Fibroblast of lung (primary cell): ENCODE measurements at places on chromosomes 2 and 18. TPM values are rescaled to one million over a fixed set of nuclear protein-coding genes. Genes with fewer than 3 reads are reported as not detected.

DCDC2C gene
- not detected in 2 replicates for total RNA-seq

REEP1 gene
- not detected in 2 replicates for total RNA-seq

COBLL1 gene
- total RNA-seq, result 5.1 and 10.1 TPM in 2 replicates

TLX2 gene
- under 0.01 TPM in 1 of 2 replicates, not detected in the other for total RNA-seq

- DNase-seq, result peak; percentile 88
These were observed 15.9 kb downstream of the KIDINS220 start for GRCh38 chr2:8821276-8822217.

DNA sequence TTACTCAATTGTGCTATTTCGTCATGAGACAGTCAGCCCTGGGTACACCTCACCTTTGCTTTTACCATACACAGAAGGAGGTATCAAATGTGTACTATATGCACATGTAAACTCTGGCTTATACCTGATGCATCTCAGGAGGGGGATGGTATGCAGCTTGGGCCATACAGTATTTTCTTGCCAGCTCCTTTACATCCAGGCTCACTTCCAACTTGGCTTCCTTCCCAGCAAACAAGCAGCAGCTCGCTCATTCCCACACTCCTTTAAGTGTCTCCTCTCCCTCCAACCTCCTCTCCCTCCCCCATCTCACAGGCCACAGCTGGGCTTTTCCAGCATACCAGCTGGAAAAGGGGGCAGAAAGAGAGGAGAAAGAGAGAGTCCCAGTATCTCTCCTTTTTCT lies 9.6 kb downstream of the MARCHF4 start:
- peak; percentile 90 for DNase-seq

GRCh38 chr2:116467243-116467642 lies 1347.2 kb upstream of the DDX18 start:
- DNase-seq, result no peak

DNA sequence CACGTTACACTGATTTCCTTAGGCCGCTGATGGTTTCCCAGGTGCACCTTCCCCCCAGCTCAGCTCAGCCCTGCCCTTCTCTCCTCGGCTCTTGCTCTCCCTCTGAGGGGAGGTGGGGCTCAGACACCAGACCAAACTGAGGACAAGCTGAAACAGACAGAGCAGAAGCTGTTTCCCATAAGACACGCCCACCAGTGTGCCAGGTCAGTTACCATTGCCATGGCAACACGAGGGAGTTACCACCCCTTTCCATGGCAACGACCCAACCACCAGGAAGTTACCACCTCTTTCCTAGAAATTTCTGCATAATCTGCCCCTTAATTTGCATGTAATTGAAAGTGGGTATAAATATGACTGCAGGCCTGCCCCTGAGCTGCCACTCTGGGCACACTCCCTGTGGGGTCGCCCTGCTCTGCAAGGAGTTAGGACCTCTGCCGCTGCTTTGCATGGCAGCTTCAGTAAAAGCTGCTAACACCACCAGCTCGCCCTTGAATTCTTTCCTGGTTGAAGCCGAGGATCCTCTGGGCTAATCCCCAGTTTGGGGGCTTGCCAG lies 120.9 kb upstream of the SMIM21 start:
- DNase-seq, result peak; percentile 16

DNA sequence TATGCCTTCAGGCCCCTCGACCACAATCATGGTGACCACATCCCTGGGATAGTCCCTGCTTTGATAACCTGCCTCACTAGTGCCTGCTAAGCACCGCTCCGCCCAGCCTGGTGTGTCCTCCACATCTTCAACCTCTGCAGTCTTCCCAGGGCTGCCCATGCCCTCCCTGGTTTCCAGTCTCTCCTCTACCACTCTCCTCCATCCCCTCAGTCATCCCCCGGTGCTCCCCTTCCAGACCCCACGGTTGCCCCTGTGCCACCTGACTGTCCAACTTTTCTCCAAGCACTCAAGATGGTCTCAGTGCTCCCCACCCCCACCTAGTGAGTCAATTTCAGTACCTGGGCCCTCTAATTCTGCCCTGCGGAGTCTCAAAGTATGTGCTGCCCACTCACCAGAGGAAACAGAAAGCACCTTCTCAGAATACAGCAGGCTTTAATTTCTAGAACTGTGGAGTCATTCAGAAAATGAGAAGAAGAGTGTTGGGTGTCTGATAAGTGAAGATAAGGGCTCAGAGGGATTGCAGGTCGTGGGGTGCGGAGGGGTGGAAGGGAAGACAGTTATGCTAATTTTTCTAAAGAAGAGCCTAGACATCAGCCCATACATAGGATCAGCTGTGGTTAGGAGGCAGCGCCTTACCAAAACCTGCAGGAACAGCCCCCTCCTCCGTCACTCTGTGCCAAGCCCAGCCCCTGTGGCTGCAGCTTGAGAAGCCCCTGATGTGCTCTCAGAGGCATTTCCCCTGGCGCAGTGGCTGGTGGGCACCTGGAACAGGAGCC lies 53.6 kb upstream of the CAB39 start:
- DNase-seq, result no peak

GRCh38 chr18:7366597-7366996 lies 135.7 kb downstream of the LRRC30 start:
- DNase-seq, result no peak

DNA sequence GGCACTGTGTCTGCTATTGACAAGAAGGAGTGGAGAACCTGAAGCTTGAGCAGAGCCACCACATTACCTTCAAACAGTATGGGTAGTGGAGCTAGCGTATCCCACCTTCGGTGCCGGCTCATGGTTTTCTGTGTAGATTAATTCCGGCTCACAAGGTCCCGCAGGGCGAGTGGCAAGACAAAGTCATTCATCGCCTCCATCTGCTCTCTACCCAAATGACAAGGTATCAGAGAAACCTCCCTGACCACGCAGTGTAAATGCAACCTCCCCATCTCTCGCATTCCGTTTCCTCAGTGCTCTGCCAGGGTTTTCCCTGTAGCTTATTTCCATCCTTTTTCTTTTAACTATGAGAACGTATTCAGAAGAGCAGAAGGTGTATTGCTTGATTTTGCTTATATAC lies 79.8 kb downstream of the MAP4K4 start:
- DNase-seq, result no peak

DNA sequence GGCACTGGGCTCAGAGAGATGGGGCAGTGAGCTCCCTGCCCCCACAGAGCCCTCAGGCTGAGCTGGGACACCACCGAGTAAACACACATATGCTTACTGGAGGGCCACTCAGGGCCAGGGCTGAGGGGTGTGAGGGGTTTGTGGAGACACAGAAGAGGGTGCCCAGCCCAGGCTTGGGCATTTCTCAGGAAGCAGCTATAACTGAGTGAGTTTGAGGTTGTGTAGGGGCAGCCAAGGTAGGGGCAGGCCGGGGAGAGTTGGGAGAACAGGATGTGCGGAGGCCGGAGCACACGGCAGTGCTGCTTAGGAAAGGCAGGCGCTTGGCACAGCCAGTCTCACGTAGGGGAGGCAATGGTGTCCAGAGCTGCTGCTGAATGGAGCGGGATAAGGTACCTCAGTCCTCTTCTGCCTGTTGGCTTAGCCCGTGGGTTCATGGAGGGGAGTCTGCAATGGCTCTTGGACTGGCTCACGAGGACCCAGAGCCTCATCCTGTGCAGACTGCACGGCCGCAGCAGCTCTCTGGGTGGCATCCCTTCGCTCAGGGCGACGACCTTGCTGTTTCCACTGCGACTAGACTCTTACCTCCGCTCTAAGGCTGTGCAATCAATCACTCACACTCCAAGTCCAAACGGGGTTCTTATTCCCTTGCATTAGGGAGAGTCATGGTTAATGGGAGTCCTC lies 466.1 kb upstream of the HS6ST1 start:
- no peak for DNase-seq

GRCh38 chr2:113692698-113693428 lies 63.6 kb downstream of the SLC35F5 start:
- DNase-seq, result no peak
